Myometrial cell (primary cell): ENCODE measurements at places on chromosomes 4 and X. TPM values are rescaled to one million over a fixed set of nuclear protein-coding genes. Genes with fewer than 3 reads are reported as not detected.

Gene NMU
- total RNA-seq: not detected in 2 replicates

Gene STIM2
- total RNA-seq: 18.3 and 20.2 TPM in 2 replicates

Gene FGA
- not detected in 2 replicates for total RNA-seq

Gene FAM133A
- total RNA-seq: not detected in 2 replicates

Gene KLF8
- 0.58 and 2.8 TPM in 2 replicates for total RNA-seq

Gene FMR1NB
- not detected in 2 replicates for total RNA-seq

Gene PQBP1
- 56.4 and 83.3 TPM in 2 replicates for total RNA-seq

Gene MAGEB17
- total RNA-seq: not detected in 2 replicates

Gene MCTS1
- 60.3 and 67.9 TPM in 2 replicates for total RNA-seq

Gene MAGEA10
- not detected in 2 replicates for total RNA-seq

Gene MAGEA2
- not detected in 2 replicates for total RNA-seq

Gene PITX2
- total RNA-seq: not detected in 2 replicates

Gene FRMD7
- total RNA-seq: not detected in 2 replicates

Gene CXorf49
- not detected in 2 replicates for total RNA-seq

Gene GAGE12F
- not detected in 2 replicates for total RNA-seq

Gene BTC
- not detected in 2 replicates for total RNA-seq

Gene STATH
- not detected in 2 replicates for total RNA-seq

Gene IL3RA
- not detected in 2 replicates for total RNA-seq

Gene PNCK
- total RNA-seq: not detected in 2 replicates

Gene LPAR4
- total RNA-seq: not detected in 2 replicates

Gene GLRB
- total RNA-seq: 3.5 and 9.7 TPM in 2 replicates

Gene RHOXF1
- not detected in 2 replicates for total RNA-seq

Gene HTN3
- not detected in 2 replicates for total RNA-seq

Gene ASMT
- not detected in 2 replicates for total RNA-seq
